ENCODE measurements at places on chromosomes 12 and 14.

DNA sequence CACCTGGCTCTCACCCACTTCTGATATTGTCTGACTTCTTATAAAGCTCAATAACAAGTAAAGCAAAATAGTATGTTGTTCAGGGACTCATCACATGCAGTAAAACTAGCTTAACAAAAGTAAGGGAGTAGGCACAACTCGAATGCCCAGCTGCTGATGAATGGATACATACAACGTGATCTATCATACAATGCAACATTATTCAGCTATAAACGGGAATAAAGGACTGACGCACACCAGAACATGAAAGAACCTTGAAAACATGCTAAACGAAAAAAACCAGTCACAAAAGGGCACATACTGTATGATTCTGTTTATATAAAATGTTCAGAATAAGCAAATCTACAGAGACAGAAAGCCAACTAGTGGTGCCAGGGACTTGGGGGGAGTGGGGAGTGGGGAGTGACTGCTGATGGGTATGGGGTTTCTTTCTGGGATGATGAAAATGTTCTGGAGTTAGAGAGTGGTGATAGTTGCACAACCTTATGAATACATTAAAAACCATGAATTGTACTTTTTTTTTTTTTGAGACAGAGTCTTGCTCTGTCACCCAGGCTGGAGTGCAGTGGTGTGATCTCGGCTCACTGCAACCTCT, 11.1 kb downstream of the PLBD2 start:
- no peak overlapping the region for H3K4me3 ChIP-seq
- DNase-seq: peak; percentile 31
- peaks cover 11% of the 10 kb centered on the region for H3K4me1 ChIP-seq
- no peak overlapping the region for H3K27ac ChIP-seq
- peaks cover 10% of the 10 kb centered on the region for H3K36me3 ChIP-seq
- H3K27me3 ChIP-seq: no peaks in the 10 kb centered on the region

- peak; percentile 6 for DNase-seq
Measured at GRCh38 chr12:48717252-48717695, 767 bp upstream of the CCNT1 start.

- H3K27ac ChIP-seq: no peak overlapping the region
- peaks cover 17% of the 10 kb centered on the region for H3K36me3 ChIP-seq
- H3K4me1 ChIP-seq: no peaks in the 10 kb centered on the region
- H3K27me3 ChIP-seq: no peaks in the 10 kb centered on the region
- no peak for DNase-seq
- no peak overlapping the region for H3K4me3 ChIP-seq
Measured at GRCh38 chr12:123659996-123660727, 10.8 kb upstream of the TCTN2 start.

- DNase-seq: no peak
- no peak overlapping the region for H3K27ac ChIP-seq
- no peaks in the 10 kb centered on the region for H3K36me3 ChIP-seq
- no peaks in the 10 kb centered on the region for H3K4me1 ChIP-seq
Measured at GRCh38 chr14:85789506-85789905, 259.6 kb downstream of the FLRT2 start.

GRCh38 chr14:80607430-80608190, 333.9 kb downstream of the CEP128 start:
- no peaks in the 10 kb centered on the region for H3K4me1 ChIP-seq
- H3K27me3 ChIP-seq: no peaks in the 10 kb centered on the region
- DNase-seq: no peak

GRCh38 chr12:58172433-58173073, 231.2 kb downstream of the ATP23 start:
- no peaks in the 10 kb centered on the region for H3K4me1 ChIP-seq
- H3K36me3 ChIP-seq: no peaks in the 10 kb centered on the region
- H3K27me3 ChIP-seq: no peaks in the 10 kb centered on the region
- no peak overlapping the region for H3K4me3 ChIP-seq

DNA sequence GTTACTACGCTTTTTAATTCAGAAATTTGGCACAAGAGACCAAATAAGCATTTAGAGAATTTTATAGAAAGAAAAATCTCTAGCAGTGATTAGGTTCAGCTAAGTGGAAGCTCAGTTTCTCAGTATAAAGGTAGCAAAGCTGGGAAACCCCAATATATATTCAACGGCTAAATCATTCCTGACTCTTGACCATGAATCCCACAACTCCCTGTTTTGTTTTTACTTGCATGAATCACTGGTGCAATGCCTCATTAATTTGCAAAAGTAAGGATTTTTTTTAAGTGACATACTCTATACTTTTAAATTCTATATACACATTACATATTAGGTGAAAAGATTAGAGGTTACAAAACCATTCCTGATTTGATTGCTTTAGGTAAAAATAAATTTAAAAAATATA, 74.3 kb upstream of the PLEKHG7 start:
- H3K27ac ChIP-seq: no peak overlapping the region
- no peaks in the 10 kb centered on the region for H3K4me1 ChIP-seq
- H3K4me3 ChIP-seq: no peak overlapping the region

GRCh38 chr12:1246637-1247036, 255.6 kb downstream of the ERC1 start:
- H3K36me3 ChIP-seq: no peaks in the 10 kb centered on the region
- no peak for DNase-seq

Measured in CD14-positive monocyte (primary cell).